ENCODE measurements at places on chromosomes 7 and 10. TPM values are rescaled to one million over a fixed set of nuclear protein-coding genes. Genes with fewer than 3 reads are reported as not detected.

CTAGE8 gene
- 3.9 TPM for total RNA-seq

ABCC2 gene
- total RNA-seq: 0.65 TPM

FBXO24 gene
- total RNA-seq: not detected

- DNase-seq: no peak
Observed at GRCh38 chr7:138400400-138400886, 59.6 kb upstream of the TRIM24 start.

- DNase-seq: peak; percentile 28
Observed at GRCh38 chr7:46576950-46577349, 655.9 kb upstream of the IGFBP3 start.

DNA sequence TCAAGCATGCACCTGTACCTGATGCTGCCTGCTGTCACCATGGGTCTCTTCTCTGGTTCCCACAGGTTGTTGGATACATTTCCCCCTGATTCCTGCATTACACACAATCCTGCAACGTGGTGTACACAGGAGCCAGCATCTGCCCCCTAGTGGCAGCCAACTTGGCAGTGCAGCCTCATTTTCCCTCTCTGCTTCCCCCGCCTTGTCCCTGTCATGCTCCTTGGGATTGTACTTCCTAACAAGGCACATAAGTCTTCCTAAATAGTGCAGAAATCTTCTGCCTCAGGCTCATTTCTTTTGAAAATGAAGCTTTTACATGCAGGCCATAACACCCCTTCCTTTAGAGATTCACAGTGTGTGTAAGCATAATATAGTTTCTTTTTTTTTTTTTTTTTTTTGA is 387.5 kb downstream of the CCSER2 start:
- DNase-seq: peak; percentile 7

DNA sequence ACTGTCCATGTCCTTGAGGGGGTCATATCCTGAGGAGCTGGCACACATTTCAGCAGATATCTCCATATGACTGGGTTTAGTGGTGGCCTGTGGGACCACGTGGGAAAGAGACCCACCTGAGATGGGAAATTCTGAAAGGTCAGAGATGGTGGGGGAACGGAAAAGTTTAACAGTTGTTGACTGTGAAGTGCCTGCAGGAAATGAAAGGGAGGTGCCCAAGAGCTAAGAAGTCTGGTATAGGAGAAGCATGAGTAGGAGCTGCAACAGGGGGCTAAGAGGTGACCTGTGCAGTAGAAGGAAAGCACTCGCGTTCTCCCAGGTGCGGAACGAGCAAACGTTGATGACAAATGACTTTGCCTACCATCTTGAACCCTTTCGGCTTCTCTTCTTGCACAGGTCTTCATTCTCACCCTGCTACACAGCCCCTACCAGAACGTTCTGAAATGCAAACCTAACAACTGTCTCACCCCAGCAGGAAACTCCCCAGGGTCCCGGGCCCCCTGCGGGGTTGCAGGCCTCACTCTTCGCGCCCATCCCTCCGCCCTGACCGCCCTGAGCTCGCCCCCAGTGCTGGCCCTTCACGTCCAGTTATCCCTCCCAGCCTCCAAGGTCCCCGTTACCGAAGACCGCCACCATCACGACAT is 9.8 kb upstream of the FXYD4 start:
- no peak for DNase-seq

DNA sequence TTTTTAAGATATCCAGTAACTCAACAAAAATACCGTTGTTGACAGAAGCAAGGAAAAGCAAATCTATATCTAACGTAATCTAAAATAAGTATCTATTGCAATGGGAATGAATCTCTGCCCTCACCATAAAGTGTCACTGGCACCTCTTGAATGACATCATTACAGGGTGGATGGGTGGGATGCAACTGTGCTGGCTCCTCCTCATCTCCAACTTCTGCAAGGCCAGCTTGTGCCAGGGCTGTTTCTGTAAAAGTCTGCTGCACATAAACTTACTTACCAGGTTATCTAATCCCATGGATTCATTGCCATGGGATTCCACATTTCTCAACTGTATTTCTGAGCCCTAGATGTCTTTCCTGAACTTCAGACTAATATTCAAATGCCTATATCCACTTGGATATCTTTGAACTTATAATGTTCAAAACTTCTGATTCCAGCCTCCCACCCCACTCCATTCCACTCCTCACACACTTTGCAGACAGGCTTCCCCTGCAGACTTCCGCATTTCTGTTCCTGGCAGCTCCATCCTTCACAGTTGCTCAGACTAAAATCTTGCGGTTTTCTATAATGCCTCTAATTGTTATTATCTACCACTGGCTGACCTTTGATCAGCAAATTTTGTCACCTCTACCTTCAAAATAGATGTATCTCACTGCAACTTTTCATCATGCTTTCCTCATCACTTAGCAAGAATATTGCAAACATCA is 10.7 kb downstream of the FGL2 start:
- DNase-seq: no peak

DNA sequence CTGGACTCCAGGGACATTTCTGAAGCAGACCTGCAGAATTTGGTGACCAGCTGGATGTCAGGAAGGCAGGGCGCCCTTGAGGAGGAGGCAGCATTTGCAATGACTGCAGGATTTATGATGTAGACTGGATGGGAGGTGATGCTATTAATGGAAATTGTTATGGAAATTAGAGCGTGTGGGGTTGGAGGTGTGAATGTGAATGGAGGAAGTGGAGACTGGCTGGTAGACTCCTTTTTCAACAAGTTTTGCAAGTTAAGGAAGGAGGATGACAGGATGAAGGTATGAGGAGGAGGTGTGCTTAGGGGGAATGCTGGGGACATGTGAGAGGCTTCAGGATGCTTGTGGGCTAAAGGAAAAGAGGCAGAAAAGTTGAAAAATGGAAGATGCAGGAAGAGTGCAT is 137.0 kb downstream of the TMEM178B start:
- DNase-seq: no peak

Data from renal cortical epithelial cell (primary cell).